ENCODE measurements at places on chromosomes 3 and 15.

DNA sequence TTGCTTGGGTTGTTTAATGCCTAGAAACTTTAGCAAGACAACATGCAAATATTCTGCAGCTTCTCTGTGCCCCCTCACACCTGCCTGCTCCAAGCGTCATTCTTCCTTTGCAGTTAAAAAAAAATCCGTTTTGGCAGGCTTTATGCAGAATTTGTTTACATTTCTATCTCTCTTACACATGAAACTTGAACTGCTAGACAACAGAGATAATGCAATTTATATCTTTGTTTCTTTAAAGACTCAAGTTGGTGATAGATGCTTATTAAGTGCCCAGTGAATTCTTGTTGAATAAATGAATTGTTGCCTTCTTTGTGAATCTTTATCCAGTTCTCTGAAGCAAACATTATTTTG lies 53.2 kb downstream of the CHST2 start:
- DNase-seq: no peak

GRCh38 chr3:179460260-179460659 lies 9.0 kb upstream of the GNB4 start:
- DNase-seq: no peak

- no peak for DNase-seq
Observed at GRCh38 chr3:72137865-72138861, 353.2 kb upstream of the PROK2 start.

DNA sequence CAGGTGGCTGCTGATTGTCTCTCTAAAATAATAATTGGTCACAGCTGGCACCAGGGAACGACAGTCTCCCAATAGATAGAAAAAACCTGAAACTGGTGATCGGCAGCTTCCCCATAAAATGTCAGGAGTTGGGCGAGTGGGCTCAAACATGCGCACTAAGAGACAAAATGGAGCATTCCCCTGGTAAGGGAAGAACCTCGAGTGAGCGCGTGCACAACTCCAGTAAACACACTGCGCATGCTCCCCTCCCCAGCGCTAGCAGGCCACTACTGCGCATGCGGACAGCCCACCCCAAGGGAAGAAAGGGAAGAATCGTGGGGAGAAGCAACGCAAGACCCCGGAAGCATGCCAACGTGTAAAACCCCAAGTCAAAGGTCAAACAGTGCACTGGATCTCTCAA lies 7.7 kb upstream of the STARD5 start:
- DNase-seq: no peak

GRCh38 chr3:99686469-99686868 lies 48.1 kb downstream of the COL8A1 start:
- DNase-seq: no peak

DNA sequence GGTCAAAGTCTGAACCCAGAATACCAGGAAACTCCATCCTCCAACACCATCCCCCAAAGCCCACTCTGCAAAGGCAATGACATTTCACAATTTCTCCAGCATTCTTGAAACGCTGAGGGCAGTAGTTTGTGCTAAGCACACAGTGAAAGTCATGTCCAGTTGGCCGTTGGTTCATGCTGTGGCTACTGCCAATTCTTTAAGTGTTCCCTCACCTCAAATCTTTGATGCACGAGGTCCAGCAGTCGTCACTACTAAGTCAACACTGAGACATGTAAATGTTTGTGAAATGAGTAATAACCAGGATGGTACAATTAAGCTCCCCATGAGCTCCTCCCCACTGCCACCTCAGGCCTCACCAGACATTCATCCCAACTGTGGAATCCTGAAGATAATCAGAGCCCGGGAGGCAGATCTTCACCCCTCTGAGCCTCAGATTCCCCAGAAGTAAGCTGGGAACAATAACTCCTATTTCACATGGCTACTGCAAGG lies 7.0 kb downstream of the SUCLG2 start:
- DNase-seq: no peak

- no peak for DNase-seq
Observed at GRCh38 chr3:50885070-50885850, 210.5 kb downstream of the DOCK3 start.

Data from activated CD8-positive, alpha-beta memory T cell treated with anti-CD3 and anti-CD28 coated beads for 4 hours (primary cell).